ENCODE measurements at places on chromosomes 13 and 19.

GRCh38 chr19:4624301-4624700 lies 15.0 kb upstream of the TNFAIP8L1 start:
- DNase-seq, result no peak

DNA sequence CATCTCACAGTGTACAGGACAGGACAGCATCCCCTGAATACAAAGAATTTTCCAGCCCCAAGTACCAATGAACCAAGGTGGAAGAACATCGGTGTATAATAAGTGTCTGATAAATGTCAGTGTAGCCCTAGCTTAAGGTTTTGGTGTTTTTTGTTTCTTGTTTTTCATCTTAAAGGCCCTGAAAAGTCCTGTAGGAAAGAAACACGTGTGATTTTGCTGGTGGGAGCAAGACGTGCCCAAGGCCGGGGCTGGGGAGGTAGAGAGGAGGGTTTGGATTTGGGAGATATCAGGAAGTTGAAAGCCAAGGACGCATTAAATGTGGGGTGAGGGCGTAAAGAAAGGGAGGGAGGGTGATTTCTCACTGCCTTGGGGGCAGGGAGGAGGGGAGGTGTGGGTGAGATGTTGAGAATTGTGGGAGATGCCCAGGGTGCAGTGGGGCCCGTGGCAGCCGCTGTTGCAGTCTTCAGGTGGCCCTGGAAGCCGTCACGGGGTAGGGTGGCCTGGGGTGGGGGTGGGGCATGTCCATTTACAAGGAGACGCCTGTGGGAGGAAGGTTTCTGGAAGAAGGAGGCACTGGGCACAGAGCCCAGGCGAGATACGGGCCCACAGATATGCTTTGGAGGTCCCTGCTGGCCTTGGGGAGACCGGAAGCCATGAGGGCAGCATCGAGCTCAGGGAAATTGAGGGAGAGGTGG lies 6.7 kb downstream of the CAMSAP3 start:
- DNase-seq, result no peak

- DNase-seq, result no peak
Measured at GRCh38 chr19:19591133-19591825, 27.2 kb downstream of the PBX4 start.

- no peak for DNase-seq
Measured at GRCh38 chr19:5994405-5995165, 16.6 kb upstream of the RANBP3 start.

GRCh38 chr19:35178701-35179100 lies 24.2 kb downstream of the FXYD5 start:
- DNase-seq, result no peak

- peak; percentile 16 for DNase-seq
Measured at GRCh38 chr13:87674247-87674738, 3.1 kb downstream of the SLITRK5 start.

- no peak for DNase-seq
Measured at GRCh38 chr19:7690779-7691258, 10.2 kb downstream of the TRAPPC5 start.

GRCh38 chr13:70333752-70334151 lies 225.5 kb upstream of the KLHL1 start:
- no peak for DNase-seq

DNA sequence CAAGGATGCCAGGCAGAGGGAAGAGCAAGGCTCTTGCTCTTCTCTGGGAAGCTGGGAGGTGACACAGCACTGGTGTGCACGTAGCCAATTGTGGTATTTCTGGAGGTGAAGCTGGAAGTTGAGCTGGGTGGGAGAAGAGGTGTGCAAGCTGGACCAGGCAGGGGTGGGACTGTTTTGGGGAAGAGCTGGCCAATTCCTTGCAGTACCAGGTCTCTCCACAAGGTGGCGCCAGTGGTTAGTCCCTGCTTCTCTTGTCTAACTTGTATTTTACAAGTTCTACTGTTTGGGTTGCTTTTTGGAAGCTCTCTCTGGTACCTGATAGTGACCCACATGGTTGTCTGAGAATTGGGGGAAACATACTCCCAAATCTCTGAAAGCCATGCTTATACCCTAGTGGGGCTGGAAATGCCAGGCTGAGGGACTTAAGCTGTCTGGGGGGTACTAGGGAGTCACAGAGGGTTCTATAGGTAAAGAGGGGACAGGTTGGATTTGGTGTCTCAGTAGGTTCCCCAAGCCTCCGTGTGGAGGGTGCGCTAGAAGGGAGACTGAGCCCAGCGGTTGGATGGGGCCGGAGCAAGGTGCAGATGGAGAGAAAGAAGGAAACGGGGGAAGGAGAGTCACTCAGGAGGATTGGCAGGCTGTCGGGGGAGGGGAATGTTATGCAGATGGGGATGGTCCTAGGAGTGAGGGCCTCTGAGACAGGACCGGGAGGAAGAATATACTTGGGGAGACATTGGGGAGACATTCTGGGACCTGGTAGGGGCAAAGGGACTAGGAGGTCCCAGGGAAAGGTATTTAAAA lies 3.0 kb downstream of the HPN start:
- peak; percentile 81 for DNase-seq

DNA sequence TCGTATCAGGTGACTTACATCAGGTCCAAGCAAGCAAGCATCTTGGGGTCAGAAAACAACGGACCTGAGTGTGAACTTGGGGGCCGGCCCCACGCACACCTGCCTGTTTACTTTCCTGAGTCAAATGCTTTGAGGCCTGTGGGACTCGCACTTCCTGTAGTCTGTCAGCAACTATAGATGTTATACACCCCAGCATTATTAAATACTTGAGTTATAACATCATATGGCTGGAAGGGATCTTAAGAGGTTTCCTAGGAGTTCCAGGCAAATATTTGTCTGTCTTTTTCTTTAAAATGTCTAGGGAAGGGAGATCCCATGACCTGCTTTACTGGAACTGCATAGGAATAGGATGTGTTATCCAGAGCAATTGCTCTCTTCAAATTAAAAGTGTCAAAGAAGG lies 280.6 kb downstream of the SHISA2 start:
- no peak for DNase-seq

DNA sequence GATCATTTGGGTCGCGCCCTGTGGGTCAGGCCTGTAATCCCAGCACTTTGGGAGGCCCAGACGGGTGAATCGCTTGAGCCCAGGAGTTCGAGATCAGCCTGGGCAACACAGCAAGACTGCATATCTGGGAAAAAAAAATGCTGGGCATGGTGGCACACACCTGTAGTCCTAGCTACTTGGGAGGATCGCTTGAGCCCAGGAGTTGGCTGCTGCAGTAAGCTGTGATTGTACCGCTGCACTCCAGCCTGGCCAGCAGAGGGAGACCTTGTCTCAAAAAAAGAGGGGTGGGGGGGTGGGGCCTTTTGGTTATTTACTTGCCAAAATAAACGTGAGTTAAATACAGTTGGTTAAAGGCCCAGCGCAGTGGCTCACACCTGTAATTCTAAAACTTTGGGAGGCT lies 9.8 kb upstream of the ZNF544 start:
- DNase-seq, result no peak

DNA sequence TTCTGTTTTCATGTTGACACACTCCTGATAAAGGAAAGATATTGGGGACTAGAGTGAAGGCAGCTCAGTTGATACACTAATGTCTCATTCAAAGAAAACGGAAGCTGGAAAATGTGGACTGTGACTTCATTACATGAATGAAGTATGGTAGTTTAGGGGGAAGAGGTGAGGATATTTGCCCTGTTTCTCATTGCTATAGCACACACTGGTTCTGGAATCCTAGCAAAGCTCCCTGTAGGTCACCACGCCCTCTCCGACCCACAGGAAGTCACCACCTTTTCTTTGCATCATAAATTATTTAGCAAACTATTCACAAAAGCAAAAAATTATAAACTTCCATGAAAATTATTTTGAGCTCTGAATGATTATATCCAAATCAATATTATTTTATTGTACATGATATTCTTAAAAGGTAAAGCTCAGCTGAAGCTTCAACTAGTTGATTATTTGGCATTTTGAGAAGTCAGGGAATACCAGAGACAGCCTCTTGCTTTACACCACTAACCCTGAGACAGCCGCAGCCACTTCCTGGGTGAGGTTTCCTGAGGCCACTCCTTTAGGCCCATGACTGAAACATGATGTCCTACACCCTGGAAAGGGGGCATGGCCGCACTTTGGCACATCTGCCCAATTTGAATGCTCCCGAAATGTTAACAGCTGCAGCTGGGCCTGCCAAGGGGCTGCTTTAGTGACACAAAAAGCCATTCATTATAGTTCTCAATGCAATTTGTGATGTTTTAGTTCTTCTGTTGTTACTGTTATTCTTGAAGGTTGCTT lies 50.0 kb upstream of the WDFY2 start:
- DNase-seq, result no peak

- DNase-seq, result no peak
Measured at GRCh38 chr19:16135430-16136127, 7.9 kb upstream of the HSH2D start.

- no peak for DNase-seq
Measured at GRCh38 chr19:58217069-58217481, 11.6 kb upstream of the ZNF544 start.

DNA sequence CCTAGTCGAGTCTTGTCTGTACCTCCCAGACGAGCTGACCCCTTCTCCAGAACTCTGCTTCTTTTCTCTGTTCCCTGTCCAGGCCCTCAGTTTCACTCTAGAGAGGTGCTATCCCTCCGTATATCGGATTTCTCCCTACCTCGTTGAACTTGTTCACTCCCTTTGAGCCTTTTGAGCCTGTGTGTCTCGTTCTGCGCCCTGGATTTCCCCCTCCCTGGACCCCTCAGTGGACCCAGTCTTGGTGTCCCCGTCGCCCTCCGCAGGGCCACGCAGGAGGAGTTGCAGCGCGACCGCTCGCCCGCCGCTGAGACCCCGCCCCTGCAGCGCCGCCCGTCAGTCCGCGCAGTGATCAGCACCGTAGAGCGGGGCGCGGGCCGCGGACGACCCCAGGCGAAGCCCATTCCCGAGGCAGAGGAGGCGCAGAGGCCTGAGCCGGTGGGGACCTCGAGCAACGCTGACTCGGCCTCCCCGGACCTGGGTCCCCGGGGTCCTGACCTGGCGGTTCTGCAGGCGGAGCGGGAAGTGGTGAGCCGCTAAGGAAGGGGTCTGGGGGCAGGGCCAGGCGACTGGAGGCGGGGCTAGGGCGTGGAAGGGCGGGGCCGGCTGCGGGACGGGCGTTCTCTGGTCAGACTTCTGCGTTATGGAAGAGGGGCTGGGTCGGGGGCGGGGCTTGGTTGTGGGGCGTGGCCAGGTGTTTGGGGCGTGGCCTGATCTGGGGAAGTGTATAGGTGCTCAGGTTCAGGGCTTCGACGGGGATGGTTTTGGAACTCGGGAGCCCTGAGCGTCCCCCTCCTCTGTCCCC lies 5.5 kb downstream of the EPS8L1 start:
- no peak for DNase-seq

DNA sequence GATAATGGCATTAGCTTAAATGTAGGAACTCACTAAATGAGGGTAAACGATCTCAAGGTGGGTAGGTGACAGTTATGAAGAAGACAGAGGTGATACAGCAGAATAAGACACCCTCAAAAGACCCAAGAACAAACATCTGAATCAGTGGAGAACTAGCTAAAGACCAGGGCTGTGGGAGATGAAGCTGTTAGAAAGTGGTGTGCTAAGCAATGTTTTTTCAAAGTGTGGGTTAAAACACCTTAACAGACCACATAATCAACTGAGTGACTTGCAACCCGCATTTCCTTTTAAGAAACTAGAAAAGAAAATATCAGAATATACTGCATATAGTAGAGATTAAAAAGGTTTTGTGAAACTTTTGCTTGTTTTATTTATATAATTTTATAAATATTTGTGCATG lies 70.0 kb downstream of the ZDHHC20 start:
- DNase-seq, result no peak

DNA sequence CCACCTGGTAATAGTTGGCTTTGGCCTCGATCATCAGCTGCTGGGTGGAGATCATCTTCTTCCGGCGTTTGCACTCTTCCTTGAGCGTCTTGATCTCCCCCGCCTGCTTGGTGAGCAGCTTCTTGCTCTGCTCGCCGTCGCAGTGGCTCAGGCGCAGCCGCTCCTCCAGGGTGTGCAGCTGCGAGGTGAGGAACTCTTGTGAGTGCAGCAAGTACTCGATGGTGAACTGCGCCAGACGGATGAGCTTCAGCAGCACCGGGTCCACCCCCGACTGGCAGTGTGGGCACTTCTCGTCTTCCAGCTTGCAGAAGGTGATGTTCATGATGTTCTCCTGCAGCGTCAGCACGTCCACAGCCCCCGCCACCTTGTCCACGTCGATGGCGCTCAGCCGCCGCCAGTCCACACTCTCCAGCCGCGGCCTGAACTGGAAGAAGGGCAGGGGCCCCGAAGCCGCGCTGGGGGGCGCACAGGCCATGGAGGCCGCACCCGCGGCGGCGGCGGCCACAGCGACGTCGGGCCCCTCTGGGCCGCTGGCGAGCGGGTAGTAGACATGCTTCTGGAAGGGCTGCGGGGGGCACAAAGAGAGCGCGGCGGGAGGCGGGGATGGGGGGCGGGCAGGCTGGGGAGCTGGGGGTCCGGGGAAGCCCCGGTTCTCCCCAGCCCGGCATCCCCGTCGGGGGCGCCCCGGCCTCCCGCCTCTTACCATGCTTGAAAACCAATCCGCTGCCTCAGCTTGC lies 3.0 kb downstream of the DZIP1 start:
- DNase-seq, result no peak

GRCh38 chr13:45479661-45480060 lies 14.9 kb downstream of the COG3 start:
- no peak for DNase-seq

DNA sequence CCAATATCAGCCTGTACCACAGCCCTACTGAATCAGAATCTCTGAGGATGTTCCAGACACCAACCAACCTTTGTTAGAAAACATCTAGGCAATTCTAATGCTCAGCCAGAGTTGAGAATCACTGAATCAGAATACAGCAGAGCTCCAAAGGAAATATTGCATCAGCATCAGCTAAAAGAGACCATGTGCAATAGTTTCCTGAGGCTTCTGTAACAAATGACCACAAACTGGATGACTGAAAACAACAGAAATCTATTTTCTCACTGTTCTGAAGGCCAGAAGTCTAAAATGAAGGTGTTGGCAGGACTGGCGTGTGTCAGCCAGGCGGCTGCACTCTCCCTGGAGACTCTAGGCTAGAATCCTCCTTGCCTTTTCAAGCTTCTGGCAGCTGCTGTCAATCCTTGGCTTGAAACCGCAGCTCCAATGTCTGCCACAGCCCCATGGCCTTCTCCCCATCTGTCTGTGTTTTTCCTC lies 1.2 kb upstream of the DCT start:
- no peak for DNase-seq

GRCh38 chr19:33299051-33299688 lies 3.2 kb downstream of the CEBPA start:
- DNase-seq, result no peak

- no peak for DNase-seq
Measured at GRCh38 chr19:8611877-8612806, 1.6 kb upstream of the ADAMTS10 start.

- no peak for DNase-seq
Measured at GRCh38 chr19:8307400-8307964, 676 bp downstream of the CD320 start.

- no peak for DNase-seq
Measured at GRCh38 chr13:94330552-94331071, 148.9 kb downstream of the DCT start.

- no peak for DNase-seq
Measured at GRCh38 chr19:16136185-16136999, 7.1 kb upstream of the HSH2D start.

DNA sequence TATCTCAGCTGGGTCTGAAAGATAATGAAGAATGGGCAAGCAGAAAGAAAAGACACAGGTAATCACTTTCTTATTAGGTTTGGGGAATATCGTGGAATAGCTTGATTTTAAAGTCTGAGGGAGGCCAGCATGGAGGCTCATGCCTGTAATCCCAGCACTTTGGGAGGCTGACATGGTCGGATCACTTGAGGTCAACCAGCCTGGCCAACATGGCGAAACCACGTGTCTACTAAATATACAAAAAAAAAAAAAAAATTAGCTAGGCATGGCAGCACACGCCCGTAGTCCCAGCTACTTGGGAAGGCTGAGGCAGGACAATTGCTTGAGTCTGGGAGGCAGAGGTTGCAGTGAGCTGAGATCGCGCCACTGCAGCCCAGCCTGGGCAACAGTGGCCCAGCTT lies 1.5 kb upstream of the PAFAH1B3 start:
- DNase-seq, result no peak

All from cerebellum (tissue), 4 donors.